ENCODE measurements at places on chromosomes 2 and 18. TPM values are rescaled to one million over a fixed set of nuclear protein-coding genes. Genes with fewer than 3 reads are reported as not detected.
A peak's percentile ranks its signal among the peaks of the same experiment; 100 is the strongest.

DNA sequence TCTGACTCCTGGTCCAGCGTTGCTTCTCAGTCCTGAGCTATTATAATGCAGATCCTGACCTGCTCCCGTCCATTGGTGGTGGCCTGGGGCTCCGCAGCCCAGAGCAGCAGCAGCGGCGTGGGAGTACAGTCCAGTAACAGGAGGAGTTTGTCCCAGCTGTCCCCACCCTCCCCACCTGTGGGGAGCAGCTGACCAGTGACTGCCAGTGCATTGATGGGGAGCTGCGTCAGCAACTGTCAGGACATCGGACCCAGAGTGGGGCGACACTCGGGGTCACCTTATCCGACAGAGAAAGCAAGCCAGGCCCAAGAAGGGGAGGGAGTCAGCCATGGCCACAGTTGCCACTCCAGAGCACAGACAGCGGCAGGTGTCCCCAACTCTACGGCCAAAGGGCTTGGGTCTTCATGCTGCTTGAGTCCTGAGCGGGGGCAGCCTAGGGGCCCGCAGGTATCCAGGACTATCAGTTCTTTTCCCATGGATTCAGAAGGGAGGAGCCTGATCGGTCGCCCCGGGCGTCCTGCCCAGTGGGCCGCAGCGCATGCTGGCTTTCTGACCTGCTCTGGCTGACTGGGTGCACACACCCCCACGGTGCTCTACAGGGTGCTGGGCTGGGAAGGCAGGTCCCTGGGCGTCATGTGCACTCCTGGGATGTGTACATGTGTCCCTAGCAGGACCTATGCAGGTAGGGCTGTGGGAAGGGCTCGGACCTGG is 29.7 kb downstream of the DNMT3A start:
- H3K4me3 ChIP-seq: no peak overlapping the region
- H3K27ac ChIP-seq: peak overlapping the region; percentile 33
- peak; percentile 93 for DNase-seq
- H3K36me3 ChIP-seq: peaks cover 2% of the 10 kb centered on the region

GRCh38 chr2:58266211-58266610 is 25.1 kb upstream of the FANCL start:
- no peaks in the 10 kb centered on the region for H3K36me3 ChIP-seq
- no peaks in the 10 kb centered on the region for H3K27me3 ChIP-seq
- DNase-seq: no peak
- H3K4me1 ChIP-seq: no peaks in the 10 kb centered on the region
- H3K27ac ChIP-seq: no peak overlapping the region
- no peak overlapping the region for H3K4me3 ChIP-seq

DNA sequence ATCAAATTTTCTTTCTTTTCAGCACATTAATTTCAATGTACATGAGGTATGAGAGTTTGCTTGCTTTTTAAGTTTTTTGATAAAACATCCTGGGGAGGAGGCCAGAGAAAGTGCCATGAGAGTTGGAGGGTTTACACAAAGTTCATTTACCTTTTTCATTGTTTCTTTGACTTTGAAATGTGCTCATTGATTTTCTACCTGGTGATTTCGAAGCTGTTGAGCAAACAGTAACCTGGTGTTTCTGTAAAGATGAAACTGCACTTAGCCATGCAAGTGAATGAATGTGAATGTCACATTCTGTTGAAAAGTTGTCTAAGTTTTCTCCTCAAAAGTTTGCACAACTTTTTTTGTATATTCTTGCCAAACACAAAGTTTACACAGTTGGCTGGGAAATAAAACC is 797.0 kb downstream of the METTL4 start:
- no peaks in the 10 kb centered on the region for H3K4me1 ChIP-seq
- H3K27ac ChIP-seq: no peak overlapping the region
- H3K36me3 ChIP-seq: no peaks in the 10 kb centered on the region
- no peaks in the 10 kb centered on the region for H3K27me3 ChIP-seq

GRCh38 chr2:231900972-231901371 is 25.2 kb downstream of the NPPC start:
- no peak overlapping the region for H3K4me3 ChIP-seq
- H3K27me3 ChIP-seq: no peaks in the 10 kb centered on the region
- H3K27ac ChIP-seq: no peak overlapping the region
- no peak for DNase-seq
- H3K4me1 ChIP-seq: no peaks in the 10 kb centered on the region

DNA sequence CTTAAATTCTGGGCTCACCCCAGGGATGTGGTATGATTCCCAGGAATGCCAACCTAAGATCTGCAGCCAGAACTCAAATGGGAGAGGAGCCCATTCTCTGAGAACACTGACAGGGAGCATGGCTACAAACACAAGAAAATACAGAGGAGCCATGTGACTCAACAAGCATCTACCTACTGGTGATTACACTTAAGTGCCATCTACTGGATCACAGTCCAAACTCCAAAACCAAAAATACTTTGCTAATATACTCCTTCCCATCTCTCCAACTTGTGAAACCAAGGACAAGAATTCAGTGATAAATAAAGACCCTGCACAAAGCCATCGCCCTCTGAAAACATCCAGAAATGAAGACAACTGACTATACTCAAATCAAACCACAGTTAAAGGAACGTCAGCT is 116.9 kb downstream of the NR4A2 start:
- no peak overlapping the region for H3K27ac ChIP-seq
- H3K36me3 ChIP-seq: no peaks in the 10 kb centered on the region
- no peak for DNase-seq
- no peaks in the 10 kb centered on the region for H3K4me1 ChIP-seq

- H3K27me3 ChIP-seq: no peaks in the 10 kb centered on the region
- no peak overlapping the region for H3K4me3 ChIP-seq
- DNase-seq: no peak
- H3K4me1 ChIP-seq: peaks cover 21% of the 10 kb centered on the region
- no peak overlapping the region for H3K27ac ChIP-seq
Measured at GRCh38 chr2:46917628-46918027, 2.0 kb upstream of the MCFD2 start.

GRCh38 chr2:7468955-7469354 is 551.7 kb downstream of the RNF144A start:
- no peak overlapping the region for H3K4me3 ChIP-seq
- no peaks in the 10 kb centered on the region for H3K27me3 ChIP-seq
- DNase-seq: no peak

DNA sequence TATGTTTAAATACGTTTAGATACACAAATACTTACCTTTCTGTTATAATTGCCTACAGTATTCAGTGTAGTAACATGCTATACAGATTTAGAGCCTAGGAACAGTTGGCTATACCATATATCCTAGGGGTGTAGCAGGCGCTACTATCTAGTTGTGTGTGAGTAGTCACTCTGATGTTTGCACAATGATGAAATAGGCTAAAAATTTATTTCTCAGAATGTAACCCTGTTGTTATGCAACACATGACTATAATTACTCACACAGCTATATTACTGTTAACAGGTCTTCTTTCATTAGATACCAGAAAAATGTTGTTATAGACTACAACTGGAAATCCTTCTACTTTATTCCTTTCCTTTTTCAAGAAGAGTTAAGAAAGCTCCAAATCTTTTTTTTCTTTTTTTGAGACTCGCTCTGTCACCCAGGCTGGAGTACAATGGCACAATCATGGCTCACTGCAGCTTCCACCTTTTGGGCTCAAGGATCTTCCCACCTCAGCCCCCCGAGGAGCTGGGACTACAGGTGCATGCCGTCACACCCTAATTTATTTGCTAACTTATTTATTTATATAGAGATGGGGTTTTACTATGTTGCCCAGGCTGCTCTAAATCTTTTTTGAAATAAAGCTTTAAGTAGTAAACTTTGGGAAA is 48.5 kb downstream of the C2orf74 start:
- H3K4me3 ChIP-seq: no peak overlapping the region
- H3K4me1 ChIP-seq: no peaks in the 10 kb centered on the region

GRCh38 chr2:181657379-181657778 is 474 bp upstream of the CERKL start:
- H3K27me3 ChIP-seq: no peaks in the 10 kb centered on the region
- peak; percentile 2 for DNase-seq
- no peaks in the 10 kb centered on the region for H3K36me3 ChIP-seq
- H3K27ac ChIP-seq: peak overlapping the region; percentile 66
- H3K4me1 ChIP-seq: peaks cover 6% of the 10 kb centered on the region

- no peak overlapping the region for H3K27ac ChIP-seq
- no peak overlapping the region for H3K4me3 ChIP-seq
- H3K27me3 ChIP-seq: no peaks in the 10 kb centered on the region
- no peaks in the 10 kb centered on the region for H3K4me1 ChIP-seq
- no peak for DNase-seq
- H3K36me3 ChIP-seq: no peaks in the 10 kb centered on the region
Measured at GRCh38 chr18:42730272-42730671, 385.2 kb downstream of the RIT2 start.

- H3K4me1 ChIP-seq: no peaks in the 10 kb centered on the region
- H3K4me3 ChIP-seq: no peak overlapping the region
- no peaks in the 10 kb centered on the region for H3K27me3 ChIP-seq
- no peak overlapping the region for H3K27ac ChIP-seq
- DNase-seq: no peak
Measured at GRCh38 chr2:114527330-114527983, 85.0 kb downstream of the DPP10 start.

DNA sequence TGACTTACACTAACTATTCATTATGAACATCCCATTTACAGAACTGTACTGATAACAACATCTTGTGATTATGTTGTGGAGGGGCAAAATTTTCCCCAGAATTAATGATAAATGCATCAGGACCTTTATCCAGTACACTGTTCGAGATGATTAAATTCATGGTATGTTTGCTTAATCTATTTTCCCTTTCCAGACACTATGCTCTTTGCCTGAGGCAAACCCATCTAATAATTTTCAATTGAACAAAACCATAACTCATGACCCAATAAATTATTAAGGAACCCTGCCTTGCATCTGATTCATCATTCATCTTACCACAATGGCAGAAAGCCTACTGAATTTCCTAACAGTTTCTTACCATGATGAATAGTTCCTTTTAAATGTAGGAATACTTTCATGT is 385.0 kb downstream of the DSEL start:
- H3K27ac ChIP-seq: no peak overlapping the region
- no peaks in the 10 kb centered on the region for H3K4me1 ChIP-seq
- no peak overlapping the region for H3K4me3 ChIP-seq
- no peak for DNase-seq
- no peaks in the 10 kb centered on the region for H3K27me3 ChIP-seq

GRCh38 chr2:183081911-183082310 is 3.4 kb downstream of the DUSP19 start:
- no peaks in the 10 kb centered on the region for H3K27me3 ChIP-seq
- DNase-seq: no peak
- H3K36me3 ChIP-seq: no peaks in the 10 kb centered on the region

DNA sequence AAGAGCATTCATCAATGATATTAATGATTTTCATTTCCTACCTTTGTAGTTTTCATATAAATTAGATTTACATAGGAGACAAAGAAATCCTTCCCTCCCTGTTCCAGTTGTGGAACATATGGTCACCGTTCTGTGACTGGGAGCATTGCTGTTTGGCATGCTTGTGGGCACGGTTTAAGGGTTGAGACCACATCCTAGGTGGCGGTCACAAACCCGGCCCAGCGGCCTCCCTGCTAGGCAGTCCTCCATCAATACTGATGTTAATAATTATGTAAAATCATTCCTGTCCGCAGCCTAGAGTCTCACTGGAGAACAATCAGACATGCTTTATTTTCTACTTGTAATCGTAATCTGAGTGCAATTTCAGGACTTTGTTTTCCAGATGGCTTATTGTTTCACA is 117.9 kb downstream of the AGAP1 start:
- no peak overlapping the region for H3K4me3 ChIP-seq
- no peak overlapping the region for H3K27ac ChIP-seq
- DNase-seq: no peak

- no peaks in the 10 kb centered on the region for H3K4me1 ChIP-seq
- H3K27me3 ChIP-seq: no peaks in the 10 kb centered on the region
- DNase-seq: no peak
- no peak overlapping the region for H3K27ac ChIP-seq
Measured at GRCh38 chr2:1246239-1246638, 167.0 kb upstream of the TPO start.

GRCh38 chr2:131646669-131647297 is 119.1 kb downstream of the CCDC74A start:
- H3K4me1 ChIP-seq: no peaks in the 10 kb centered on the region
- H3K27me3 ChIP-seq: peaks cover 4% of the 10 kb centered on the region
- no peak for DNase-seq
- no peak overlapping the region for H3K4me3 ChIP-seq

GRCh38 chr2:63834401-63834800 is 7.3 kb upstream of the UGP2 start:
- H3K36me3 ChIP-seq: no peaks in the 10 kb centered on the region
- no peak for DNase-seq
- no peak overlapping the region for H3K27ac ChIP-seq
- H3K27me3 ChIP-seq: no peaks in the 10 kb centered on the region

DNA sequence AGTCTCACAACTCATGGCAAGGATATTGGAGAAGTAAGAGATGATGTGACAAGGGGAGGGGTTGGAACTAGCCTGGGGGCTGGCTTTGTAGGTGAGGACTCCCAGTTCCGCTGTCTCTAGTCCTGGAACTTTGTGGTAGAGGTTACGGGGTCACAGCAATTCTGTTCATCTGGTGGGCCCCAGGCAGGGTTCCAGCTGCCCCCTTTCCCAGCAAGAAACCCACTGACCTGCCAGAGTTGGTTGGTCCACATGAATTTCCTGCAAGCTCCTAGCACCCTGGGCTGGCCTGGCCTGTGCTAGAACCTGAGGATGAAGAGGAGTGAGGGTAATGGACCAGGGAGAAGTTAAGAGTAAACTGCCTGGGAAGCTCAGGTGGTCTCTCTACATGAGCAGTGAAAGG is 41.3 kb downstream of the PSD4 start:
- peaks cover 55% of the 10 kb centered on the region for H3K4me1 ChIP-seq
- no peaks in the 10 kb centered on the region for H3K27me3 ChIP-seq
- no peaks in the 10 kb centered on the region for H3K36me3 ChIP-seq

DNA sequence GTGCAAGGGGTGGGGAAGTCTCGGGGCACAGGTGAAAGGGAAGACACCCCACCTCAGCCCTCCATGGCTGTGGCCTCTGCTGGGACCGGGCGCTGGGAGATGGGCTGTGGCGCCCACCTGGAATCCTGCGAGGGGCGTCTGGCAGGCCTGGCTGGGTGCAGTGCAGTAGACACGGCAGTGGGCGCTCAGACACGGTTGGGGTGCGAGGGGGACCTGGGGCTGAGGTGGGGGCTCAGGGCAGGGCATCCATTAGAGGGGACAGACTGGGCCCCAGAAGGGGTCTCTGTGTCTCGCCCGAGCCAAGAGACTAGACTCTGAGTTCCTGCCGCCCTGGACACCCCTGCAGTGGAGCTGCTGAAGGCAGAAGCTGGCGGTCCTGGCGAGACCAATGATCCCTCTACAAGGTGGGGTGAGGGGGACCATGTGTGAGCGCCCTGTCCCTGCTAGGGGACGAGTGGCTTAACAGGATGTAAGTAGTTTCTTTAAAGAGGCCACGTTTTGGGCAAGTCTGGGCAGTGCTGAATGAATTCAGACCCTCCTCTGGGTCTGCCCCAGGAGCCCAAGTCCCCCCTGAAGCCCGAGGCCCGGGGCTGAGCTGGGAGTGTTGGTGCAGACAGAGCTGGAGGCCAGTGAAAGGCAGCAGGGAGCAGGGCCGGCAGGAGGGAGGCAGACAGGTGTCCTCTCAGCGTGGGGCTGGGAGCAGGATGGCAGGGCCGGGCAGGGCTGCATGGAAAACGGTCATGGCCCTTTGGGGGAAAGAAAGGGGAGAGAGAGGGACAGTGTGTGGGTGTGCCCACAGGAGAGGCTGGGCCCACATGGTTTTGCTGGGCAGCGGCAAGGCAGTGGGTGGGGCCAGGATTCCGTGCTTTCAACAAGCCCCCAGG is 57.2 kb downstream of the HS6ST1 start:
- no peaks in the 10 kb centered on the region for H3K4me1 ChIP-seq
- no peaks in the 10 kb centered on the region for H3K27me3 ChIP-seq
- H3K36me3 ChIP-seq: peaks cover 2% of the 10 kb centered on the region
- H3K4me3 ChIP-seq: no peak overlapping the region
- H3K27ac ChIP-seq: no peak overlapping the region

Gene SMIM21
- not detected for total RNA-seq

Gene SPHKAP
- total RNA-seq: 0.03 TPM

Gene SRD5A2
- 0.22 TPM for total RNA-seq

Gene BCL2L11
- total RNA-seq: 32.7 TPM
